ENCODE measurements at places on chromosomes 3 and 15. TPM values are rescaled to one million over a fixed set of nuclear protein-coding genes. Genes with fewer than 3 reads are reported as not detected.

The CCR3 gene
- not detected for polyA plus RNA-seq

The KCNH8 gene
- not detected for polyA plus RNA-seq

The EAF2 gene
- polyA plus RNA-seq, result 2.3 TPM

The CCDC33 gene
- not detected for polyA plus RNA-seq

The PLCL2 gene
- 0.92 TPM for polyA plus RNA-seq

GRCh38 chr3:120364821-120365220 is 15.7 kb upstream of the LRRC58 start:
- peaks cover 22% of the 10 kb centered on the region for H3K27me3 ChIP-seq
- H3K4me1 ChIP-seq, result no peaks in the 10 kb centered on the region
- no peak overlapping the region for H3K4me3 ChIP-seq
- no peak overlapping the region for H3K27ac ChIP-seq
- no peaks in the 10 kb centered on the region for H3K36me3 ChIP-seq

GRCh38 chr3:182424006-182424405 is 369.3 kb upstream of the ATP11B start:
- H3K36me3 ChIP-seq, result no peaks in the 10 kb centered on the region
- no peaks in the 10 kb centered on the region for H3K27me3 ChIP-seq
- no peaks in the 10 kb centered on the region for H3K4me1 ChIP-seq

GRCh38 chr3:54573858-54574257 is 354.0 kb downstream of the LRTM1 start:
- H3K27ac ChIP-seq, result no peak overlapping the region
- no peaks in the 10 kb centered on the region for H3K27me3 ChIP-seq
- no peaks in the 10 kb centered on the region for H3K36me3 ChIP-seq
- no peak for DNase-seq
